Hair follicular keratinocyte (primary cell): ENCODE measurements at places on chromosomes 5 and 9. TPM values are rescaled to one million over a fixed set of nuclear protein-coding genes. Genes with fewer than 3 reads are reported as not detected.

The RNF183 gene
- total RNA-seq = not detected in 2 replicates

The ZFP37 gene
- 0.80 and 2.3 TPM in 2 replicates for total RNA-seq

The KDM3B gene
- 25.9 and 26.1 TPM in 2 replicates for total RNA-seq

The ATG10 gene
- total RNA-seq = 9.6 and 10.6 TPM in 2 replicates

The SPINK6 gene
- 10.3 and 28.1 TPM in 2 replicates for total RNA-seq

The ADRB2 gene
- 10.6 and 11.9 TPM in 2 replicates for total RNA-seq

The GFI1B gene
- not detected in 2 replicates for total RNA-seq

The PLEKHG4B gene
- total RNA-seq = under 0.01 and 0.04 TPM in 2 replicates

The CTNND2 gene
- total RNA-seq = under 0.01 TPM in 1 of 2 replicates, not detected in the other

The FOXD4L4 gene
- total RNA-seq = not detected in 2 replicates

The PCDHAC2 gene
- total RNA-seq = 1.1 and 1.3 TPM in 2 replicates

The PTGS1 gene
- total RNA-seq = 18.6 and 20.1 TPM in 2 replicates
